Spinal cord (tissue), 10 donors: ENCODE measurements at places on chromosomes 2 and 18. TPM values are rescaled to one million over a fixed set of nuclear protein-coding genes. Genes with fewer than 3 reads are reported as not detected.
A peak's percentile ranks its signal among the peaks of the same experiment; 100 is the strongest.

IL1R2 gene
- not detected for polyA plus RNA-seq

IL36A gene
- polyA plus RNA-seq: not detected

ALKAL2 gene
- polyA plus RNA-seq: 5.3 TPM

HMSD gene
- polyA plus RNA-seq: 3.7 TPM

TNS1 gene
- polyA plus RNA-seq: 64.5 TPM

PLB1 gene
- polyA plus RNA-seq: 10.5 TPM

LCT gene
- polyA plus RNA-seq: 0.08 TPM

SCN9A gene
- 17.6 TPM for polyA plus RNA-seq

EGR4 gene
- polyA plus RNA-seq: not detected

- DNase-seq: peak; percentile 85
These were observed 147.8 kb upstream of the ERBB4 start for GRCh38 chr2:212686285-212686895.

DNA sequence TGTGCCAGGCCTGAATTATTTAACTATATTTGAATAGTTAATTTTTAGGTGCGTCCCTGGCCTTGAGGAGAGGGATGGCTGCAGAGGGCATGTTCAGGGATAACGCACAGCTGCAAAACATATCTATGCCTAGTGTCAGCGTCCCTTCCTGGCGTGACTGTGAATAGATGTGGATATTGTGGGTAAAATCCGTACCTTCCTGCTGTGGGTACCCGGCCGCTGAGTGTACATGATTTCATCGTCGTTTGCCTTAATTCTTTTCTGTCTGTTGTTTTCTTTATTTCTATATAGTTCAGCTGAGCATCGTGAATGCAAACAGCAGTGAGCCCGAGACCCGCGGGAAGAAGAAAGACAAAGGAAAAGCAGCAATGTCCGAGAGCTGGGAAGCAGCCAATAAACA lies 25.0 kb upstream of the MC2R start:
- no peak for DNase-seq

- peak; percentile 14 for DNase-seq
These were observed 34.9 kb downstream of the FAM110C start for GRCh38 chr2:11248-11941.

DNA sequence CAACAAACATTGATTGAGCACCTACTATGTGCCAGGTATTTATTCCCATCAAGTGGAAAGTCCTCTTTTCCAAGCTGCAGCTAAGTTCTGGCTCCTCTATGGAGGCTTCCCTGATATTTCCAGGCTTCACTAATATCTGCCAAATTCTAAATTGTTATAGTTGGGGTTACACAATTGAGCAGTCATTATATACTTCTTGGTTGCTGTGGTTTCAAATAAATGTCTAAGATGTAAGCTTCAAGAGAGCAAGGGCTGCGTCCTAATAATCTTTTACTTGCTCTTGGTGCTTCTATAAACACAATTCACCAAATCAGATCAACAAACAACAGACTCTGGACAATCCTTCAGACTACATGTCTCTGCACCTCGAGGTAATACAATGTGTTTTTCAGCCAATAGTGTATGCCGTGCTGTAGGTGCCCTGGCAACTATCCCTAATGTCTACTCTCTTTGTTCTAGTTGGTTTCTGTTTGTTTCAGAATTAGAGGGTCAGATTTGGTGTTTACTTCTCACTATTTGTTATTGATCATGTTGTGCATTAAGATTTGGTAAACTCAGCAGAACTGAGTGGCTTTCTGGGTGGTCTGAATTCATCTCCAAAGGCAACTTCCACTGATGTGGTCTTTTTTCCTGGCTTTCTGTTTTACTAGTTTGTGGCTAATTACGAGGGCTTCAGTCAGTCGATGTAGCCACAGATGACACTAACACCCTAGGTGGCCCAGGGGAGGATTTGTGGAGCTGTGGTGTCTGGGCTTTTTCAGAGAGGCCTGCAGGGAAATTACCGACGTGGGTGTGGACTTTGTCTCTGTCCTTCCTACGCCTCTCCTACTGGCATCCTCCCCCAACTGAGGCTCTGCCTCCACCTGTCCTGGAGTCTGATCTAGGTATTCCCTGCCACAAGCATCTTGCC lies 50.4 kb downstream of the CDCA7 start:
- no peak for DNase-seq

GRCh38 chr2:105571445-105571987 lies 172.7 kb upstream of the FHL2 start:
- no peak for DNase-seq

DNA sequence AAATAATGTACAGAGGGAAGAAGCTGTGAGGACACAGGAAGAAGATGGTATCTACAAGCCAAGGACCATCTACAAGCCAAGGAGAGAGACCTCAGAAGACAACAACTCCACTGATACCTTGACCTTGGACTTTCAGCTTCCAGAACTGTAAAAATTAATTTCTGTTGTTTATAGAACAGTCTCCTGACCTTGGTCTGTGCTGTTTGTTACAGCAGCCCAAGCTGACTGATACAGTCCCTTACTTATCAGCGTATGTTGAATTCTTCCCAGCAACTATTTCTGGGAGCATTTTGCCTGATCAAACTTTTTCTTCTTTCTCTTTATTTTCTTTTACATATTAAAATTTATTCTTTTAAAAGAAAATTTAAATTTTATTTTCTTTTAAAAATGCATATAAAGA lies 47.8 kb upstream of the IGFBP2 start:
- no peak for DNase-seq

DNA sequence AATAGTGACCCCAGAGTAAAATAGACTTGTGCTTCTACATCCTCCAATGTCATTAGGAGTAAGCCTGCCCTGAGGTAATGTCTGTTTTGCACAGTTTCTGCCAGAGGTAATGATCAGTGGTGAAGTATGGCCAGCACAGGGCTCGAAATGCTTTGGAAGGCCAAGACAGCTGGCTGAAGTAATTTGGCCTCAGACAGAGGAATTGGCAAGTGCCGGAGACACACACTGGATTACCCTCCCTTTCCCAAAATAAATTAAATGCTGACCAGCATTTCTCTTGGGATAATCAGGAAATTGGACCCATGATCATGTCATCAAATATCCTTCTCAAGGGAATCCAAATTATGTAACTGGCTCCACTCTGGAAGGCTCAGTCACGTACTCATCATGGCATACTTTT lies 379.0 kb upstream of the CHST9 start:
- no peak for DNase-seq

DNA sequence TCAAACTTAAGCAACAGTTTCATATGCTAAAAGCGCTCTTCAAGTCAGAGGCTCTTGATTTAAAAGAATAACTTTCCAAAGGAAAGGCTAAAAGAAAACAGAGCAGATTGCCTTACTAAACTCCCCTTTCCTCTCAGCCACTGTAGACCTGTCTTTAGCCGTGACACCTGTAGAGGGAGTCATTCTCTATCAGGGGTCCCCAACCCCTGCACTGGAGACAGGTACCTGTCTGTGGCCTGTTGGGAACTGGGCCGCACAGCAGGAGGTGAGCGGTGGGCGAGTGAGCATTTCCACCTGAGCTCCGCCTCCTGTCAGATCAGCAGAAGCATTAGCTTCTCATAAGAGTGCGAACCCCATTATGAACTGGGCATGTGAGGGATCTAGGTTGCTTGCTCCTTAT lies 9.6 kb downstream of the SLC14A1 start:
- DNase-seq: no peak

DNA sequence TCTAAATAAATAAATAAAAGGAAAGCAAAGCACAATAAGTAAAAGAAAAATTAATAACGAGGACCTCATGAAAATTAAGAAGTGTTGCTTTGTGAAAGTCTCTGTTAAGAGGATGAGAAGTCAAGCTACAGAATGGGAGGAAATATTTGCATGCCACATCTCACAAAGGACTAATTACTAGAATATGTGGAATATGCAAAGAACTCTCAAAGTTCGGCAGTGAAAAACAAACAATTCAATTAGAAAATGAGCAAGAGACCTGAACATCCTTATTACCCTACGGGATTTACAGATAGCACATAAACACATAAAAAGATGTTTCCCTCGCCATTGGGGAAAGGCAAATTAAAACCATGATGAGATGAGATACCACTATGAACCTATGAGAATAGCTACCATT lies 23.3 kb downstream of the CYP26B1 start:
- no peak for DNase-seq

DNA sequence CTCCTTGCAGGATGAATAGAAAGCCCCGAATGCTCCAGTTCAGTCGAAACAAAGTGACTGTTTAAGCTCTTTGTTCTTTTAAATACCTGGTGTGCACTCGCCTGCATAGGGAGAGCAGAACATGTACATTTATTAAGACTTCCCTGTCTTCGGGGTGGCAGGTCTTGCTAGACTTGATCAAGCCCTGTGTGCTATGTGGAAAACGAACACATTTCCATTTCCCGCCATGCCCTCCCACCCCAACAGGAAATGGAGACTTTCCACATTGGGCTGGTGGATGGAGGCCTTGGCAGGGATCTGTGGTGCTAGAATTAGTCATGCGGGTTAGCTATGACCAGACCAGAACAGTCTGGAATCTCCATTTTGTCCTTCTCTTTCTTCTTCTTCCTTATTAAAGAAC lies 321.0 kb upstream of the THSD7B start:
- DNase-seq: no peak

GRCh38 chr2:149009576-149010461 lies 28.7 kb upstream of the LYPD6B start:
- DNase-seq: no peak

GRCh38 chr18:5516841-5517240 lies 27.0 kb downstream of the EPB41L3 start:
- DNase-seq: no peak

GRCh38 chr2:222903234-222904220 lies 42.7 kb downstream of the ACSL3 start:
- DNase-seq: peak; percentile 41

GRCh38 chr2:12428324-12428723 lies 288.4 kb upstream of the TRIB2 start:
- DNase-seq: no peak

GRCh38 chr2:109720380-109721106 lies 73.6 kb upstream of the RGPD5 start:
- no peak for DNase-seq

DNA sequence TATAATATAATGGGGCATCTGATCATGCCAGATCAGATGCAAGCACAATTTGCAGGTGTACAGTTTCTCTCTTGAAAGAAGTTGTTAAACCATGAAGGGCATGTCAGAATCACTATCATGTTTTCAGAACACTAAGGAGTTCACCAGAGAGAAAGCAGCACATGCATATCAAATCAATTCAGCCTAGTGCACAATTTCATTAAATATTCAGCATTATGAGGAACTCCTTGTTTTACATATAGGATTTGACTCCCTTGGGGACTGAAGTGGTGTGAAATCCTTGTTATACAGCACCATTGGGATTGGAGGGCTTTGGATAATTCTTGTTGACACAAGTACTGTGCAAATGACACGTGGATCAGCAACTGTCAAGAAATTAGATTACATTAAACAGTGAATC lies 562.1 kb upstream of the KLHL29 start:
- DNase-seq: no peak

GRCh38 chr2:88832311-88832991 lies 141.0 kb downstream of the RPIA start:
- no peak for DNase-seq

- DNase-seq: no peak
These were observed 42.6 kb upstream of the MAP4K3 start for GRCh38 chr2:39479696-39480095.

- DNase-seq: no peak
These were observed 315.9 kb upstream of the ZEB2 start for GRCh38 chr2:144835634-144836350.

DNA sequence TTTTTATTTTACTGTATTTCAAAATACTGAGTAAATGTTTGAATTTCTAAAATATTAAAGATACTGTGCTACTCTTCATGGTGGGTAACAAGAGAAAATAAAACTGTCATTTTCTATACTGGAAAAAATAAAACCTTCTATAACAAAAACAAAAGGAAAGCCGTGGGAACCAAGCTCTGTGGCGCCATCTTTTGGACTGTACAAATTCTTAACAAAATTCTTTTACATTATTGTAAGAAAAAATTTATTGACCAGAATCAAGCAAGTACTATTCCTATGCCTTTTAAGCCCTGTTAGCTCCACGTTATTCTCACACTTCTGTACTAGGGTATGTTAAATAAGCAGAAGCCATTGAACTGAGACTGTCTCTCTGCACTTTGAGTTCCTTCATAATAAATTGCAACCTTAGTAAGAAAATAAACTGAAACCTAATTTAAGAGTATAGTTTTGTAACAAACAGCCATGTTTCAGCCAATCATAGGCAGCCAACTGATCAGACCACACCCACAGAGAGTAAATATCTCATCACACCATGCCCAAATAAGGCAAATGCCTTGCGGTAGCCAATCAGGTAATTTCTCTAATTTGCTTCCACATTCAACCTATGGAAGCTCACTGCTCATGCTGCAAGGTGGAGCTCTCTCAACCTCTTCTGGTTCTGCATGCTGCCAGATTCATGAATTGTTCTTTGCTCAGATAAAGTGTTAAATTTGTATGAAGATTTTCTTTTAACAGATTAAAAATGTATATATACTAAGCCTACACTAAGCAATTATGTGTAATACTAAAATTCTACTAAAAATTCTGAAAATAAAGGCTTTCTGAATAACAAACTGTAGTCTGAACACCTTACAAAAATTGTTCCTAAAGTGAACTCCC lies 42.2 kb downstream of the HIBCH start:
- DNase-seq: peak; percentile 8

GRCh38 chr2:229380101-229380625 lies 109.1 kb upstream of the PID1 start:
- DNase-seq: no peak

- DNase-seq: peak; percentile 90
These were observed 221.8 kb downstream of the INSIG2 start for GRCh38 chr2:118309946-118310680.

GRCh38 chr2:3970791-3971651 lies 267.6 kb downstream of the DCDC2C start:
- DNase-seq: no peak

DNA sequence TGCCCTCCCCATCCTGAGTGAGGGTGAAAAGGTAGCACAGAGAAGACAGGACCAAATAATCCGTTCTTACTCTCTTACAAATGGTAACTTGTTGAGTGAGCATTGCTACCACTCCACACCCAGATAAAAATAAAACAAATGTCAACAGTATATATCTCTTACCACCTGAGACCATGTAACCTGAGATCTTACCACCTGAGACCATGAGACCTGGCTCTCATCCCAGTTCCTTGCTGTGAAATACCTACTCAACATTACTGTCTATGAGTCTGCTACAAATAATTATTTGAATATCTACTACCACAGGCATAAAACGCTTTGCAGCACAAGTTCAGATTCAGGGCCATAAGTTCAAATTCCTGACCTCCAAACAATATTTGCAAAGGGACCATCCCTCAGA lies 234.7 kb downstream of the C1D start:
- no peak for DNase-seq
